ENCODE measurements at places on chromosomes 2 and 18. TPM values are rescaled to one million over a fixed set of nuclear protein-coding genes. Genes with fewer than 3 reads are reported as not detected.

DNA sequence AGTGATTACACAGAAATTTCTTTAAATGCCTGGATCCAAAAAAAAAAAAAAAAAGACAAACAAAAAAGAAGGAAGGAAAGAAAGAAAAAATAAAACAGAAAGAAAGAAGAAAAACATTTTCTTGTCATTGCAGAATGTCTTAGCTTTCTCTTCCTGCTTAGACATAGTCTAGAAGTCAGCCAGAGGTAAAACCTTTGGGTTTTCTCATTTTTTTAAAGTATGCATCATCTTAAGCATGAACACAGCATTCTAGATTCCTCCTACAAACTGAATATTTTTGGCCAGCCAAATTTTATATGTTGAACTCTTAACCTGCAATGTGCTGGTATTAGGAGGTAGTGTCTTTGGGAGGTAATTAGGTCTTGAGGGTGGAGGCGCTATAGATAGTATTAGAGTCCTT is 243.9 kb downstream of the TRIB2 start:
- H3K27ac ChIP-seq = no peak overlapping the region
- H3K4me3 ChIP-seq = no peak overlapping the region
- H3K27me3 ChIP-seq = no peaks in the 10 kb centered on the region
- no peaks in the 10 kb centered on the region for H3K36me3 ChIP-seq

- DNase-seq = no peak
- no peaks in the 10 kb centered on the region for H3K36me3 ChIP-seq
- H3K4me3 ChIP-seq = no peak overlapping the region
Observed at GRCh38 chr18:50674307-50674980, 114.6 kb downstream of the MAPK4 start.

- DNase-seq = no peak
- no peaks in the 10 kb centered on the region for H3K4me1 ChIP-seq
- H3K27ac ChIP-seq = no peak overlapping the region
- H3K27me3 ChIP-seq = no peaks in the 10 kb centered on the region
- no peak overlapping the region for H3K4me3 ChIP-seq
Observed at GRCh38 chr2:80026040-80026729, 278.4 kb downstream of the LRRTM1 start.

- H3K36me3 ChIP-seq = no peaks in the 10 kb centered on the region
- no peaks in the 10 kb centered on the region for H3K27me3 ChIP-seq
- H3K4me3 ChIP-seq = no peak overlapping the region
- no peaks in the 10 kb centered on the region for H3K4me1 ChIP-seq
Observed at GRCh38 chr2:57180042-57180567, 866.5 kb upstream of the VRK2 start.

The GREB1L gene
- 1.4 TPM for total RNA-seq

The NFE2L2 gene
- 98.1 TPM for total RNA-seq
